BJ (cell line): ENCODE measurements at places on chromosomes 2 and 18. TPM values are rescaled to one million over a fixed set of nuclear protein-coding genes. Genes with fewer than 3 reads are reported as not detected.

SPRED2 gene
- 11.0 and 13.1 TPM in 2 replicates for polyA plus RNA-seq

SLC9A4 gene
- not detected in 2 replicates for polyA plus RNA-seq

ZNF516 gene
- 11.3 and 11.6 TPM in 2 replicates for polyA plus RNA-seq

RAB31 gene
- polyA plus RNA-seq, result 30.5 and 37.2 TPM in 2 replicates

MBD2 gene
- polyA plus RNA-seq, result 35.8 and 56.9 TPM in 2 replicates

NOL4 gene
- not detected in 2 replicates for polyA plus RNA-seq

PAIP2B gene
- 0.11 and 0.29 TPM in 2 replicates for polyA plus RNA-seq

MYO5B gene
- 0.13 and 0.18 TPM in 2 replicates for polyA plus RNA-seq

DNA sequence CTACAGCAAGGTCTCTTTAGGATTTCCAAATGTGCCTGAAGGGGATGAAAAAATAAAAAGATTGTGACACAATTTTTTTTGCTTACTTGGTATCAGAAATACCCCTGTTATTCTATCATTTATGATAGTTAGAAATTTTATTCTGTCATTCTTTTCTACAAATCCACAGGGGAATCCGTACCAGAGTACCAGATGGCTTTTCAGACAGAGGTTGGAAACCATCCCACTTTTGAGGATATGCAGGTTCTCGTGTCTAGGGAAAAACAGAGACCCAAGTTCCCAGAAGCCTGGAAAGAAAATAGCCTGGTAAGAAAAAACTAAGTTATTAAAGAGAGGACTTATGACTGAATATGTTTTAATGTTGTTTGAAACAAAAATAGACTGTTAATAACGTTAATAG is 92.6 kb upstream of the FAM117B start:
- DNase-seq, result no peak

GRCh38 chr2:201969938-201970785 is 63.5 kb upstream of the FZD7 start:
- no peak for DNase-seq

DNA sequence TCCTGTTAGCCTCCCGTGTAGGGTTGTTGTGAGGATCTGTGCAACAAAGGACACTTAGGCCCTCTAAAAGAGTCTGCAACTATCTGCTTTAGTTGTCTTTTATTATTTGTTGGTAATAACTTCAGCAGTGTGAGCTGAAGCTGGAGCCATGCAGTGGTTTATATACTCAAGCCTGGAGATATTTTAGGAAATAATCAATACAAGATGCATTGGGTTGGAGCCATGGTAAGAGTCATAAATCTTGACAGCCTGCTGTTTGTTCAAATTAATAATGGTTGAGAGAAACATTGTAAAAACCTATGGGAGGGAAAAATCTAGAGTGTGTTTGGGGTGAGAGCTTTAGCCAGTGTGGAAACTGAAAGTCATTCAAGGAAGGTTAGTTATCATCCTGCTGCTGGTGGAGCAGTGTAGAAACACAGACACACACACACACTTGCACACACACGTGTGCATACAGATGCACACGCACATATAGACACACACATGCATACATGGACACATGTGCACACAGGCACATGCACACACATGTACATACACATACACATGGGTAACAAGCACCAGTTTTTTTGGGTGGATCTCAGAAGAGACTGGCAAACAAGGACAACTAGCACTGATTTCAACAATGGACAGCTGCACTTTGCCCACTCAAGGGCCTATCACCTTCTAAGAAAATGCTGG is 51.0 kb downstream of the ACOXL start:
- no peak for DNase-seq

GRCh38 chr18:23810396-23810795 is 121.1 kb downstream of the LAMA3 start:
- DNase-seq, result no peak

GRCh38 chr18:77061946-77062517 is 70.6 kb downstream of the MBP start:
- no peak for DNase-seq

GRCh38 chr2:67854103-67854743 is 208.6 kb downstream of the C1D start:
- DNase-seq, result peak; percentile 59

GRCh38 chr2:198351647-198352046 is 547.3 kb downstream of the PLCL1 start:
- DNase-seq, result no peak

GRCh38 chr18:8176554-8176953 is 432.7 kb upstream of the RAB12 start:
- no peak for DNase-seq

- no peak for DNase-seq
These were observed 230.6 kb upstream of the LRATD1 start for GRCh38 chr2:14401873-14402272.

GRCh38 chr2:219597552-219598307 is at the start of gene STK11IP:
Gene STK11IP, plus strand, starts transcription at chr2:219597857. Its CDS starts 263 bp downstream, at chr2:219598120.
- DNase-seq, result peak; percentile 81

GRCh38 chr18:653512-653911 is 3.9 kb upstream of the TYMS start:
- no peak for DNase-seq

GRCh38 chr2:58304843-58305242 is 63.7 kb upstream of the FANCL start:
- DNase-seq, result no peak

DNA sequence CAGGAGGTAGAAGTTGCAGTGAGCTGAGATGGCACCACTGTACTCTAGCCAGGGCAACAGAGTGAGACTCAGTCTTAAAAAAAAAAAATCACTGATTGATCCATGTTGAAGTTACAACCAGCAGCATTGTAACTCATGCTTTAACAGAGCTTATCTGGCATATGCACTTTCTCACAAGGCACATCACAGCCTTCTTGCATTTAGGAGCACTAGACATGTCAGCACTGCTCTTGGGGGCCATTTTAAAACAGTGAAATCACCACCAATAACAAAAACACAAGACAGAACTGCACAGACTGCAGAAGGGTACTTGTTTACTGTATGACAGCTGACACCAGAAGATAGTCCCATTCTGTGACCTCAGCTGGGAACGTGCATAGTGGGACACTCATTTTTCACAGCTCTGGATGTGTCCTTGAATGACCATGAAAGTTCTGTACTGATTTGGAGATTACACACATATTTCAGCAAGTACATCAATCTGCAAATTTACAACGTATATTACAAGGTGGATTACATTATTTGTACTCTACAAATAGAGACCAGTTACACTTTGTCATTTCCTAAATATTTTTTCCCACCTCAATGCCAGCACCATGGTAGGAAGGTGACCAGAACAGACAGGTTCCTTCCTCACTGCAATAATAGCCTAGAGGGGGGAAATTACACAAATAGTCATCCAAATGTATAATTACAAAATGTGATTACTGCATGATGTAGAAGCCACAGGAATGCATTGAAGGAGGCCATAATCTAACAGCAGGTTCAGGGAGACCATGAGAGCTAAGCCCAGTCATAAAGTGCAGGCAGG is 35.1 kb downstream of the CCBE1 start:
- DNase-seq, result no peak

- DNase-seq, result no peak
These were observed 60.1 kb upstream of the CAPN13 start for GRCh38 chr2:30867385-30867784.

DNA sequence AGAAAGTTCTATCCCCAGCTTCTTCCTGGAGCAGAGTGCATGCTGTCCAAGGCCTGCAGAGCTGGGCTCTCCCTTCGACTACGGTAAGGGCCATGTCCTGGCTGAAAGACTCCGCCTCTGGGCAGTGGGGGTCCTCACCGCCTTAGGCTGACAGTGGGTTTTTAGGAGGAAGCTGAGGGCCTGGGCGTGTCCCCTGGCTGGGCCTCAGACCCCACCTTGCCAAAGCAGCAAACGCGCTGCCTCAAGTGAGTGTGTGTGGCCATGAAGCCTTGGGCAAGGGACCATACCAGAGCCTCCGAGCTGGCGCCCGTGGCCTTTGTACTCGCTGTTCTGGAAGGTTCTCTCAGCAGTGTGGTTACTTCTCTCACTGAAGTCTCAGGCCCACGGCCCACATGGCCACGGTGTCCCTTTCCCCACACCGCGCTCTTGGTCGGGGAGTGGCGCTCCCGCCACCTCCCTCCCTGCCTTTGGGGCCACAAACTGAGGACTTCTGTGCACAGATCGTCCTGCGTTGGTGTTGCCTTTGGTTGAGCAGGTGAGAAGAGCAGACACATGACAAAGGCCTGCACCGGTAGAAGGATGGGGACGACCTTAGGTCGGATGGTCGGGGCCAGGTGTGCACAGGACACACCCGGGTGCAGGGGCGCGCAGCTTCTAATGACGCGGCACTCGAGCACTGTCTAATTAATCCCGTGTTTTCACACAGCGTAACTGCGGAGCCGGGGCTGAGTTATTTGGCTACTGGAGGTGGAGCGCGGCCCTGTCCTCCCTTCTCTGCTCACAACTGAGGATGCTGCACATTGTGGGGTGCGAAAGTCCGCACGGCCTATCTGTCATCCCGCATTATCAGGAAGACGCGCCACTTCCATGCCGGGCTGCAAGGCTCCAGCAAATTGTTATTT is 121.6 kb downstream of the PTGR3 start:
- no peak for DNase-seq

- no peak for DNase-seq
These were observed 267.7 kb downstream of the BCL11A start for GRCh38 chr2:60285626-60286316.

- DNase-seq, result no peak
These were observed 513.1 kb upstream of the FAM98A start for GRCh38 chr2:34112161-34112560.

- DNase-seq, result no peak
These were observed 13.1 kb downstream of the CCDC68 start for GRCh38 chr18:54946149-54946581.

DNA sequence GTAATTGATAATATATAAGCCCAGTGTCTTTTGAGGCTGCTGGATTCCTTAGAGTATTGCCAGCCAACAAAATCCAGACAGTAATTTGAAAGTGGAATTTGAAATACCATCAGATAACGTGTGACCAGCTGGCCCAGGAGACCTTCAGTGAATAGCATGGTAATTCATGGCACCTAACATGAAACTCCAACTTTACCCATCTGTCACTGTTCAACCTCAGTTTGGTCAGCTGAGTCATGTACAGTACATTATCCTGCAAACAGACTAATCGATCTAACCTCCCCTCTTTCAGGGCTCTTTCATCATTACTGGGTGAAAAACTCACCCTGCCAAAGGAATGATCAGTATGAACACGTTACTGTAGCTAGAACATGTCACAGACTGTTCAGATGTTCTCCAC is 230.6 kb downstream of the DOK6 start:
- DNase-seq, result no peak

GRCh38 chr2:118971245-118972122 is 29.5 kb downstream of the MARCO start:
- no peak for DNase-seq

DNA sequence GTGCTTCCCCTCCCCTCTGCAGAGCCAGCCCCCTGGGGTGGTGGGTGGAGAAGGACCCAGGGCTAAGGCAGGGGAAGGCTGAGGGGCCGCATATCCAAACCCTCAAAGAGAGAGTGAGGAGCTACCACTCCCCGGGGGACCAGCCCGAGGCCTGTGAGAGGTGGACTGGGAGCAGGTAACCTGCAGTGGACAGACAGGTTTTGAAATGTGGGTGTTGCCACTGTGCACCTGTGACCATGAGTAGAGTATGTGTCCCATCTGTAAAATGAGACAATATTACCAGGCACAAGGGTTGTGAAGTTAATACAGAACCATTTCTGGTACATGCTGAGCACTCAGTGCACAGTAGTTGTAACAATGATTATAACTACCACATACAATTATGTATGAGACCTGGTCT is 51.2 kb upstream of the POMC start:
- DNase-seq, result no peak

DNA sequence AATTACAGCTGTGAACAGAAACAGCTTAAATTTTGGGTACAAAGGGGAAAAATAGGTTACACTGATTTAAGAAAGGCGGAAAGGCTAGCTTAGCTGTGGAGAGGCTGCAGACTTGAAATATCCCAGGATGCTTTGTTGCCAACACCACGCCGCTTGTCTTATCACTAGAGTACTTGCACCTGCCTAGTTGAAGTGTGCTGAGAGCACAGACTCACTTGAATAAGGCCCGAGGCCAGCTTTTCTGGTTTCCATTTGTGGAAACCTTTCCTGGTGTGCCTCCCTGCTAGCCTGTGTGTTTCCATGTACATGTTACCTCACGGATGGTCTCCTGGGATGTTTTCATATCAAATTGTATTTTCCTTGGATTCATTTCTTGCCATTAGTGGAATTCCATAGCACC is 3.2 kb downstream of the CABLES1 start:
- DNase-seq, result no peak

- no peak for DNase-seq
These were observed 287.6 kb upstream of the LRRTM1 start for GRCh38 chr2:80592106-80592505.

GRCh38 chr2:118803012-118803411 is 44.4 kb downstream of the EN1 start:
- DNase-seq, result no peak
